AG09319 (cell line): ENCODE measurements at places on chromosomes 6 and 20.

- DNase-seq: no peak
Measured at GRCh38 chr20:11378252-11378651, 539.4 kb upstream of the BTBD3 start.

DNA sequence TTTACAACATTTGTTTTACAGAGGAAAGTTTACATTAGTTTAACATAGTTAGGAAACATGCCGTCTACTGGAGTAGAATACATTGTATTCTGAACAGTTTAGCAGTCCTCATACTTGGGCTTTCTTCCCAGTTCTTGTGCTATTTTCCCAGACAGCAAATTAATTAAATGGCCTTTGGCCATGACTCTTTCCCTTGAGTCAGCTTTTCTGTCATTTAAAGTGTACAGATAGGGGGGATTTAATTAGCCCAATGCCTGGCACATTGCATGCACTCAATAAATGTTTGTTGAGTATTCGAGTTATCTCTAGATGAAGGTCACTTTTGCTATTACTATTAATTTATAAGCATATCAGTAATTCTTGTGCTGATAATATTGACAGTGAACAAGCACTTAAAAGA lies 1.6 kb downstream of the TMEM244 start:
- no peak for DNase-seq

DNA sequence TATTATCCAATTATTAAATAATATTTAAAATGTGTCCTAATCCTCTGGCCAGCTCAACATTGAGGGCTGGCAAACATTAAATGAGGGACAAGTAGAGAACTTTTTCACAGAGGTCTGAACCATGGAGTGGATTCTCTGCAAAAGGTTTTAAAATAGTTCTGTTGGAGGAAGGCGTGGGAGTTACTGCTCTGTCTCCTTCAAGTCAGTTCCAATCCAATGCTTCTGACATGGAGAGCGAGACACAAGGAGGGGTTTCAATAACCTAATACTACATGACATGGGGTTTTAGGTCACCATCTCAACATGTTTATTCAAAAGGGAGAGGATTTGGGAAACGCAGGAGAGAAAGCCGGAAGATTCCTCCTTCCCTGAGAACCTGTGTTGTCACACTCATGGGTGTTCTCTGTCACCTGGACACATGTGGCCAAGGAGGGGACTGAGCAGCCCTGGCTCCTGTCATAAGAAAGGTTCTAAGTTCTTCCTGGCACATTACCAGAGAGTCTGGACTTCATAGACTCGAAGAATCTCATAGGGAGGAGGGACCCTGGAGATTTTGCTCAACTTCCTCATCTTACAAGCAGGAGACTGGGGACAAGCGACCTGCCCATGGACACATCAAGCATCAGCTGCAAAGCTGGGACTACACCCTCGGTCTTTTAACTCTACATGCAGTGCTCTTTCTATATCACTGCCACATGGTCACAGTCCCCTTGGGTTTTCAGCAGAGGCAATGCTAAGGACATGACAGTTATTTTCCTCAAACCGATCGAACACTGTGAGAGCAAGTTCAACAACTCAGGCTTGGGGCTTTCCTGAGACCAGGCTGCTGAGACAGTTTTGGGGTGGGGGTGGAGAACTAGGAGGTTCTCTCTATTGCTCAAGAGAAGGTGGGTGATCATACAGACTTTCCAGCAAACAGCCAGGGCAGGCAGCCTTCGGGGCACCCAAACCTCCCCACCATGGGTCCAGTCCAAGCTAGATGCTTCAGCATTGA lies 38.6 kb downstream of the PRDM1 start:
- no peak for DNase-seq

- DNase-seq: no peak
Measured at GRCh38 chr20:15205028-15205427, 867.6 kb upstream of the FLRT3 start.

GRCh38 chr20:49507741-49508434 lies 25.4 kb upstream of the KCNB1 start:
- DNase-seq: no peak

DNA sequence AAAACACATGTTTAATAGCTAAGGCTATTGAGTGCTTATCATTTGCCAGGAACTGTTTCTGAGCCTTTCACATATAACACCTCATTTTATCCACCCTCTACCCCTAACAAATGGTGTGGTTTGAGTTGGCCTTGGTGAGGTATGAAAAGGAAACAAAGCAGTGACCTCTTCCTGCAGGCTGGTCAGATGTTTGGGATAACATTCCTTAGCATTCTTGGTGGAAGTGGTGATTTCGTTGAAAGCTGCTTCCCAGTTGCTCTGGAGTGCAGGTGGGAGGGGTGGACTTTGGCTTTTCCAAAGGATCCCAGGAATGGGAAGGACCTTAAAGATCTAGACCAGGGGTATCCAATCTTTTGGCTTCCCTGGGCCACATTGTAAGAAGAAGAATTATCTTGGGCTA lies 41.3 kb downstream of the CARMIL1 start:
- DNase-seq: no peak
